Smooth muscle cell of the umbilical artery (primary cell): ENCODE measurements at places on chromosomes 1 and 21. TPM values are rescaled to one million over a fixed set of nuclear protein-coding genes. Genes with fewer than 3 reads are reported as not detected.

Gene DRAXIN
- total RNA-seq = under 0.01 and 1.2 TPM in 2 replicates

Gene MATN1
- total RNA-seq = under 0.01 and 0.18 TPM in 2 replicates

Gene PCSK9
- total RNA-seq = 0.89 and 2.4 TPM in 2 replicates

Gene QSOX1
- total RNA-seq = 595 and 635 TPM in 2 replicates

Gene PTCH2
- total RNA-seq = under 0.01 and 0.05 TPM in 2 replicates

Gene DCST2
- total RNA-seq = not detected in 2 replicates

Gene SIPA1L2
- total RNA-seq = 0.97 and 7.4 TPM in 2 replicates

Gene DARS2
- total RNA-seq = 14.0 and 27.9 TPM in 2 replicates

Gene TESK2
- 0.60 and 0.89 TPM in 2 replicates for total RNA-seq

Gene MYOC
- total RNA-seq = not detected in 2 replicates

Gene GPR153
- 7.1 and 7.5 TPM in 2 replicates for total RNA-seq

Gene SLC1A7
- not detected in 2 replicates for total RNA-seq

Gene CSMD2
- 7.1 and 10.9 TPM in 2 replicates for total RNA-seq

Gene FTCD
- 0.30 and 0.51 TPM in 2 replicates for total RNA-seq

Gene S100A7
- not detected in 2 replicates for total RNA-seq

Gene CNTN2
- not detected in 2 replicates for total RNA-seq

Gene PLA2G4A
- total RNA-seq = 9.2 and 19.3 TPM in 2 replicates
